ELF-1 (cell line): ENCODE measurements at places on chromosomes 3 and 15.

DNA sequence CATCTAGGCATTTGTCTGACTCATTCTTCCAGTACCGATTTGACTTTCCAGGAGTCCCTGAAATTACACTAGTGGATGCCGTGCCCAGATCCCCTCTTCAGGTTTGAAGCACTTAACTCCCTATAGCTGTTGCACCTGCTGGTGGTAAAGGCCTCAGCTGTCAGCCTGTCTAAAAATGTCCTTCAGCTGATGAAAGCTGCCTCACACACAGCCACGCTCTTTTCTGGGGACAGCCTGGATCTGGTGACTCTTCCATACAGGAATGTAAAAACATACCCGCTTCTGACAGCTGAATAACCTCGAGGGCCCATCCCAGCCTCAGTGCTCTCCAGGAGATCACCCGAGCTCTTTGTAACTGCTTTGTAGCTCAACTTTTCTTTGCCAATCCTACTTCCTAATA, 534.1 kb upstream of the GRM7 start:
- DNase-seq = peak; percentile 14

DNA sequence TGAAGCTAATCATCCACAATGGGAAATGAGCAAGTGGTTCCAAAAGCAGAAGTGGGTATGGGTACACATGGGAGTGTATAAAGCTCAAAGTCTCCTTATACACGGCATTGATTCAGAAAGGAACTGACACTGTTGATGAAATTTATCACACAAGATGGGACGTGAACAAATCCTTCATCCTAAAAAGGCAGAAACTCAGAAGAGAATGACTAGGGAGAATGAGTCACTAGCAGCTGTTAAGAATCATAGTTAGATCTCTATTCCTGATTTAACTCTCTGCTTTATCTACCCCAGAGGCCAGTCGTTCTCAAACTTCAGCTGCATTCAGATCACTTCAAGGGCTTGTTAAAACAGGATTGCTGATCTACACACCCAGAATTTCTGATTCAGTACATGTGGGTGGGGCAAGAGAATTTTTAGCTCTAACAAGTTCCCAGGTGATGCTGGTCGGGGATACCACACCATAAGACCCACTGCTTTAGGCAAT, 97.7 kb upstream of the PHLDB2 start:
- DNase-seq = no peak

DNA sequence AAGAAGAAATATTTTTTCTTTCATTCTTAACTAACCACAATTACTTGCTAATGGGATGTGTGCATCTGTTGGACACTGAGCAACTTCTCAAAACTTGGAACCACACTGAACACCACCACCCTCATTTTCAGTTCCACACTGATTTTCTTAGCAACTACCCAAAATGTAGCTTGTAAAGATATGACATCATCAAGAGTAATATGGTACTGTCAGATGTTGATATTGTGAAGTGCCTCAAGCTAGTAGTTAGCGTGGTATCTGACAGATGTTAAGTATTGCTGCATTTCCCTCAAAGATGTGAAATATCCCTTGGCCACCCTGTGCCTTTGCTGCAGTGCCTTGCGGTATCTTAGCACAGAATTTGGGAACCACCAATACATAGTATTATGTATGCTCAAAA, 9.3 kb downstream of the RFTN1 start:
- no peak for DNase-seq

- DNase-seq = no peak
Measured at GRCh38 chr15:26210980-26211379, 347.9 kb upstream of the ATP10A start.

DNA sequence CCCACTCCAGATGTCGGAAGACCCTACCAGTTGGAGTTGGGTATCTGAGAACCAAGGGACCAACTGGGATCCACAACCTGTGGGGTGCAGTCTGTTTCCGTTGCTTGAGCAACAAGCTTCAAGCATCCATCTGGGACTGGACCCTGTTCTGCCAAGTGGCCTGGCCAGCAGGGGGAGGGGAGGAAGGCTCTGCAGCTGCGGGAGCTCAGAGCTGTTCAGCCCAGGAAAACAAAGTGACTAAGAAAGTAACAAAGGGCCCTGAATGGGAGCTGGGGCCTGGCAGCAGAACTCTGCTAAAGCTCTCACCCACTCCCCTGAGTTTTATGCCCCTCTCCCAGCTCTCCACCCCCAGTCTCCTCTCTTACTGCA, 2.7 kb downstream of the TYRO3 start:
- DNase-seq = peak; percentile 74

DNA sequence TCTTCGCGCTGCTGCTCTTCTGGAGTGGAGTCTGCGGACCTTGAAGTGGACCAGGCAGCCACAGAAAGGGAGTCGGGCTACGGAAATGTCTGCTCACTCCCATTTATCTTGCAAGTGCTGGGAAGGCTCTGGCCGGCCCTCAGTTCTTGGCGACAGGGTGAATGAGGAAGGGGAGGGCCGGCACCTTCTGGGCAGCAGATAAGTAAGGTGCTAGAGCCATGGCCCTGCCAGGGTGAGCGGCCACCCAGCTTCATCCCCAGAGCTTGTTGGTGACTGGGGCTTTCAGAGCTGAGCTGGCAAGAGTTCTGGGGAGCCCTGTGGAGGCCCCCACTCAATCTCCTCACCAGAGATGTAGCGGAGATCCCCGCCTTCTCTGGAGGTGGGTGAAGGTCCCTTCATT, 103.5 kb downstream of the ASB7 start:
- DNase-seq = no peak

DNA sequence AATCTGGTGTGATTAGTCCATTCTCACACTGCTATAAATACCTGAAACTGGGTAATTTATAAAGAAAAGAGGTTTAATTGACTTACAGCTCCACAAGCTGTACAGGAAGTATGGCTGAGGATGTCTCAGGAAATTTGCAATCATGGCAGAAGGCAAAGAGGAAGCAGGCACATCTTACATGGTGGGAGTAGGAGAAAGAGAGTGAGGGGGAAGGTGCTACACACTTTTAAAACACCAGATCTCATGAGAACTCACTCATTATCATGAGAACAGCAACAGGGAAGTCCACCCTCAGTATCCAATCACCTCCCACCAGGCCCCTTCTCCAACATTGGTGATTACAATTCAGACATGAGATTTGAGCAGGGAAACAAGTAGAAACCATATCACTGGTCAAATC, 24.0 kb upstream of the ACP3 start:
- no peak for DNase-seq

DNA sequence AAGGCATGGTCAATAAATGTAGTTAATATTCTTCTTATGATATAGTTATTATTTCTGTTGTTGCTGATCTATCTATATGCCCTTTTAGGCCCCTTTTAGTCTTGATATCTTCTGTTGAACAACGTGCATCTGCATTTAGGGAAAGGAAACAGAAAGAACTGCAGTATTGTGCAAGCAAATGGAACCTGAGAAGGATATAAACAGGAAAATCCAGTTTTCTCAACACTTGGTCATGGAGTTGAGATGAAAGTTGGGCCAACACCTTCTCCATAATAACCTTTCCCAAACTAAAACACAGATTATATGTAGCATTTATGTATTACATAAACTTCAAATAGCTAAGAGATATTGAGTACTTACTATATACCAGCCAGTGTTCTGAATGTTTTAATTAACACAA, 179.7 kb downstream of the ADAMTS9 start:
- no peak for DNase-seq

- DNase-seq = no peak
Measured at GRCh38 chr3:52420388-52420787, 24.5 kb downstream of the SEMA3G start.

GRCh38 chr3:152355744-152356665, 87.3 kb downstream of the MBNL1 start:
- DNase-seq = no peak

DNA sequence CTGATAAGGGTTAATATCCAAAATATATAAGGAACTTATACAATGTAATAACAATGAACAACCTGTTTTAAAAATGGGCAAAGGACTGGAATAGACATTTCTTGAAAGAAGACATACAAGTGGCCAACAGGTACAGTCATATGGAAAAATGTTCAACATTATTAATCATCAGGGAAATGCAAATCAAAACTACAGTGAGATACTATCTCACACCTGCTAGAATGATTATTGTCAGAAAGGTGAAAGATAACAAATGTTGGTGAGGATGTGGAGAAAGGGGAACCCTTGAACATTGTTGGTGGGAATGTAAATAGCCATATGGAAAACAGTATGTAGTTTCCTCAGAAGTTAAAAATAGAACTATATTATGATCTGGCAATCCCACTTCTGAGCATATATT, 20.4 kb downstream of the GOLM2 start:
- DNase-seq = no peak

DNA sequence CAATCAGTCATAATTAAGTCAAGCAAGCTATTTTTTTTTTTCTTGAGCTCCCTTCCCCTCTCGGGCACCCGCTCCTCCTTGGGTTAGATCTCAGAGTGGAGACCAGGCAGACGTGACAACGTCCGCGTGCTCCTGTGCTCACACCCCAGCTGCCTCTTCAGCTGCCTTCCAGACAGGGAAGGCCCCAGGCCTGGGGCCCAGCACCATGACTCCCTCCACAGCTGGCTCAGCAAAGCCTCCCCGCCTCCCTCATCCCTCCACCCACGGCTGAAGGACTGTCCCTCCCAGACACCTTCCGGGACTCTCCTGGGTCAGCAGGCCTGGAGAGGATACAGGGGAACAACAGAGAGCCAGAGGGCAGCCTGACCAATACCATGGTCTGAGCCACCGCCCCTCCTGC, 87.9 kb upstream of the LINGO1 start:
- DNase-seq = no peak

DNA sequence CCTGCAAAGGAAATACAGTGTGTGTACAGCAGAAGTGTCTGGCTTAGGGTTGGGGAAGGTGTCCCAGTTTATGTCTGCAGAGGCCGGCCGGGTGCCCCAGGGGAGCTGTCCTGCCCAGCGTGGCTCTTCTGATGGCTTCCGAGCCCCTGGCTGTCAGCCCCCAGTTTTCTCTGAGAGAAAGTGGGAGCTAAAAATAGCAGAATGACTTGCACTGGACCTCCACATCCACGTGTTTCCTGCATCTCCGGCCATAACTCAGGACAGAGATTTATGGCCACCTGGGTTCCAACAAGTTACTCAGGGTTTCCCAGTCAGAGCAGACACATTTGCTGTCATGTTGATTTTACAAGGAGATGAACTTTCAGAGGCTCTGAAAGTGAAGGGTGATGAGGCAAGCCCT, 192.0 kb downstream of the ATP10A start:
- peak; percentile 42 for DNase-seq

DNA sequence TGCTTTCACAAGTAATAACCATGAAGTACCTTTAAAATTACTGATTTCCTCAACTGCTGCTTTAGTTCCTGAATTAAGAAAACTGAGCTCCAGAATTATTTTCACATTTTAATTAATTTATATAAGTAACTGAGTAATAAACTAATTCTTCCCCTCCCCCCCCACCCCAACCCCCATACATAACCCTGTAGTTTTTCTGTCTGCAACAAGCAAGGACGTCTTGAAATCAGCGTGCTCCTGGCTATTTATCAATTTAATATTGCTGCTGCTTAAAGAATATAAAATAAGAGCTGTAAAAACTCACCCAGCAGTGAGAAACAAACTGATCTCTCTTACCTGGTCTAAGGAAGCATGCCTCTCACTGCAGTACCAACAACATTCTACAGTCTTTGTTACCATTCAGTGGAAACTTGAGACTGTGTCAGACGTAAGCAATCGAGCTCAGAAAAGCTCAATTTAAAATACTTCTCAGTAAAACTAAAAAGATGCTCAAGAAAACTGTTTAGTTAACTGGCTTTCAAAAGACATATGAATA, 121.0 kb downstream of the TFDP2 start:
- peak; percentile 49 for DNase-seq

GRCh38 chr3:19002606-19003005, 145.7 kb upstream of the KCNH8 start:
- DNase-seq = no peak

- DNase-seq = peak; percentile 48
Measured at GRCh38 chr15:29090617-29091466, 178.8 kb downstream of the NSMCE3 start.

GRCh38 chr3:159102001-159102400, 300.1 kb downstream of the MFSD1 start:
- DNase-seq = no peak

DNA sequence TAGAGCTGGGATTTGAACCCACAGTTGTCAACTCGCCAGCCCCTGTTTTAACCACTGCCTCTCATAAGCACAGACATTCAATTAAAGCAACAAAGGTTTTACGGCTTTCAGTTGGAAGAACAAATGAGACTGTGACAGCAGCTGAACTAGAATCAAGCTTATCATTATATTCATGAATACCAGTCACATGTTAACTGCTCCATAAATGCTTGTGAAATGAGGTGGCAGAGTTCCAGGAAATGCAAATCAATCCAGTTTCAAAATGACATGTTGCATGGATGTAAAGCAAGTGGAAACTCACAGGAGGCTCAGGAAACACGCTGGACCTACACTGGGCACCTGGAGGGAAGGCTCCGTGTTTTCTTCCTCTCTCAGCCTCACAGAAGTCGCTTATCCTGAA, 3.9 kb downstream of the GP5 start:
- no peak for DNase-seq
